ENCODE measurements at places on chromosomes 6 and 20.

GRCh38 chr20:62043131-62043914 lies 22.4 kb downstream of the TAF4 start:
- no peak for DNase-seq

GRCh38 chr6:168355716-168356522 lies 36.3 kb upstream of the DACT2 start:
- DNase-seq, result no peak

GRCh38 chr20:49850463-49851230 lies 38.0 kb downstream of the SLC9A8 start:
- DNase-seq, result no peak

GRCh38 chr6:11374036-11375010 lies 141.9 kb upstream of the NEDD9 start:
- no peak for DNase-seq

DNA sequence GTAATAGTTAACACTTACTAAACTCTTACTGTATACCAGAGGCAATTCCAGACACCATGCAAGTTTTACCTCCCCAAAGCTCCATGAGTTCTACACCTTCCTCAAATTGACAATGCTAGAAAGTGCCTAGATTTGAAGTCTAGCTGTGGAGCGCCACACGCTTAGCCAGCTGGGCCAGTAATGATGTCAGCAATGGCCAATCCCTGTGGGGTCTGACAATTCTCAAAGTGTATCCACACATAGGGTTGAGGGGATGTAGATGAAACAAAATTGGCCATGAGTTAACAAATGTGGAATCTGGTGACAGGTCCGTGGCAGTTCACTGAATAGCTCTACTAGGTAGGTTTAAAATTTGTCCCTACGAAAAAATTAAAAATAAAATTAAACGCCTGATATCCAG lies 1.3 kb downstream of the ZNF343 start:
- no peak for DNase-seq

- peak; percentile 55 for DNase-seq
These were observed 75.0 kb upstream of the EZR start for GRCh38 chr6:158894193-158894592.

GRCh38 chr6:137095651-137096238 lies 51.0 kb upstream of the IL20RA start:
- no peak for DNase-seq

DNA sequence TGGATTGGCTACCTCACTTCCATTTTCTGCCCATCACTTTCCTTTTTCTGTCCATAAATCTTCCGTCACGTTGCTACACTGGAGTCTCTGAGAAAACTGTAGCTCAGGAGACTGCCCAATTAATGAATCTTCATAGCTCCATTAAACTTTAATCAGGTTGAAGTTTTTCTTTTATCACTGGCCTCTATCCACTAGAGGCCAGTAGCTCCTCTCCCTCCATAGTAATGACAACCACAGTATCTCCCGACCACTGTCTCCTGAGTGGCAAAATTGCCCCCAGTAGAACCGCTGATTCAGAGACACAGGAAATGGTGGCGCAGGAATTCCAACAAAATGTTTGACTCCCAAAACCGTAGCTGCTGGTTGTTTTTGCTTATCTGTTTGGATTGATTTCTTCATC lies 18.4 kb upstream of the DOK5 start:
- DNase-seq, result no peak

- no peak for DNase-seq
These were observed 4.2 kb upstream of the PARD6B start for GRCh38 chr20:50726955-50727791.

GRCh38 chr6:46628498-46628897 lies 24.1 kb downstream of the CYP39A1 start:
- DNase-seq, result no peak

- no peak for DNase-seq
These were observed 87.9 kb downstream of the CDC5L start for GRCh38 chr6:44475417-44475778.

GRCh38 chr6:75551367-75551952 lies 50.2 kb upstream of the SENP6 start:
- no peak for DNase-seq

GRCh38 chr20:31851240-31851955 lies 6.0 kb upstream of the FOXS1 start:
- DNase-seq, result no peak

- DNase-seq, result no peak
These were observed 58.4 kb downstream of the SYTL3 start for GRCh38 chr6:158708239-158708638.

GRCh38 chr6:136656121-136656520 lies 105.9 kb upstream of the MAP7 start:
- no peak for DNase-seq

DNA sequence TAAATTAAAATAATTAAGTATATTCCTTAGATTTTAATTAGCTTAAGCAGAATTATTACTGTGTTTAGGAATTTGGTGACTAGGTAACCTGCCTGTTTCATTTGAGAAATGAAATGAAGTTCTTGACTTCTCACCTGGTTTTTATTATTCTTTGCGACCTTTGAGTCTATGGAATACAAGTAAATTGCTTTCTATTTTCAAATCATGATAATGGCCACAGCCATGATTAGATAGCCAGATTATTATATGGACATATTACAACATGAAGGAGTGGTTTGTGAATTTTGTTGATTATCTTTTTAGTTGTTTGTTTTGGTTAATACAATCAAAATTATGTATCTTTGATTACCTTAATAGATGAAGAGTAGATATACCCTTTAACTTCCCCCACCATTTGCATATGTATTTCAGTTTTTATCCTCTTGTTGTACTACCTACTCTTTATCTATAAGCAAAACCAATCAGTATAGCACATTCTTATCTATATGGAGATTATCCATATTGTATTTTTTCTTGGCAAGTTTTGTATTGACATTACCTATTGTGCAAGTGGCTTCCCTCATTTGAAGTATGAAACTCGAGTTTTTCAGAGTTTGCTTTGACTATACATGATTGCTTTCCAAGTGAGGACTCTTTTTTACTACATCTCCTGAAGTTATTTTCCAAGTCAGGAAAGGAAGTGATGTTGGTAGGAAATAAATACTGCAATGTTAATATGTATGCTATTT lies 47.9 kb downstream of the CD2AP start:
- no peak for DNase-seq

- no peak for DNase-seq
These were observed 147.5 kb upstream of the SYNDIG1 start for GRCh38 chr20:24321973-24322372.

DNA sequence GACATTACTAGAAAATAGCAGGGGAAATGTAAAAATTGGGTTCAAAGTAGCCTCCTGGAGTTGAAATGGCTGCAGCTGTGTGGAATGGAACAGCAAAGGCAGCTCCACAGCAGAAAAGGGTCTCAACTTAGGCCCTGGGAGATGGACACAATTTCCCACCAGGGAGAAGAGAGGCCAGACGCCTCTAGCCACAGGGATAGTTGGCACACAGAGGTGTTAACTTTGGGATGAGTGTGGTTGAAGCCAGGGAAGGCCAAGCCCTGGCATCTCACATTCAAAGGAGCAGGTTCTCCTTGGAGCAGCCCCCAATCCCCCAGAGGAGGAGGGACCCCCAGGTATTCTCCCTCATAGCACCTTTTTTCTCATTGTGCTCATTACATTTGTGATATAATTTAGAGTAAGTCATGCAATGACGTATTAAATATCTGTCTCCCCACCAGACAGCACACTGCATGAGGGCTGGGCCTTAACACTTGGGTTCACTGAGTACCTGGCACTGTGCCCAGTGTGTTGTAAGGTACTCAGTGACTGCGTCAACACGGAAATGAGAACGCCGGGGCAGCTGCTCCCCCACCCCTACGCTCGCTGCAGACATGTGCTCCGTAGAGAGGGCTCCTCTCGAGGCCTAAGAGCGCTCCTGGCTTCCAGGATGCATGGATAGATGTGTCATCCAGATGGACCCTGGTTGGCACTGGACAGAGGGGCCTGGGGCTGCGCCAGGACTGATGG lies 76.0 kb upstream of the CD93 start:
- no peak for DNase-seq

- no peak for DNase-seq
These were observed 50.2 kb downstream of the TMEM242 start for GRCh38 chr6:157272866-157273755.

Measured in HCEC 1CT (cell line).